ENCODE measurements at places on chromosomes 3 and 15.

DNA sequence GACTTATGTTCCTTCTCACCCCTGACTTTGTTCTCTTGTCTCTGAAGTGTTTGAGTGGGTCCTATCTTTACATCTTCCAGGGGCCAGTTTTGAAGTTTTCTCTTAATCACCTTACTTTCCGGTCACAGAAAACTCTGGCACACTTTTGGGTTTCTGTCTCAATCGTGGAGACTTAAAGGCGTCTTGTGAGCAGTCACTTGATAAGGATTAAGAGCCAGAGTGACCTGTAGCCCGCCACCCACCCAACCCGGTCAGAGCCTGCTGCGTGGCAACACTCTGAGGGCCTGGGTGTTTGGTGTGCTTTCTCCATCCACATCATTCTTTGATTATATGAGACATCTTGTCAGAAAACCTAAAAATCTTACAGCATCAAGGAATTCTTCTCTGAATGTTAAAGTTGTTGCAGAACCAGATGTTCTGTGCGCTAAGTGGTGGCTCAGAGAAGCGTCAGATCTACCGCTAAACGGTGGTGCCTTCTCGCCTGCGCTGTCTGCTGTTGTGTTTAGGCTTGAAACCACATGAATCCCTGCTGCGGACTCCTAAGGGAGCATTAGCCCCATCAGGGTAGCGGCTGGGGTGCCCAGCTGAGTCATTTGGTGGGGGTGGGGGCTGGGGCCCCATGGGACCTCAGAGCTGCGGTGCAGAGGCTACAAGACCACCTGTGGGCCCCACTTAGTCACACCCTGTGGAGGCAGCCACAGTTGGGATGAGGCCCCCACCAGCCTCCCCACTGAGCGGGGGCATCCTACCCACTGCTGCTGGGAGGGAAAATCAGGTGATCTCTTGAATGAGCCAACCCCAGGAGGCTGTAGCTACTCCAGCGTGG is 158.7 kb upstream of the BHLHE40 start:
- peak; percentile 29 for DNase-seq

DNA sequence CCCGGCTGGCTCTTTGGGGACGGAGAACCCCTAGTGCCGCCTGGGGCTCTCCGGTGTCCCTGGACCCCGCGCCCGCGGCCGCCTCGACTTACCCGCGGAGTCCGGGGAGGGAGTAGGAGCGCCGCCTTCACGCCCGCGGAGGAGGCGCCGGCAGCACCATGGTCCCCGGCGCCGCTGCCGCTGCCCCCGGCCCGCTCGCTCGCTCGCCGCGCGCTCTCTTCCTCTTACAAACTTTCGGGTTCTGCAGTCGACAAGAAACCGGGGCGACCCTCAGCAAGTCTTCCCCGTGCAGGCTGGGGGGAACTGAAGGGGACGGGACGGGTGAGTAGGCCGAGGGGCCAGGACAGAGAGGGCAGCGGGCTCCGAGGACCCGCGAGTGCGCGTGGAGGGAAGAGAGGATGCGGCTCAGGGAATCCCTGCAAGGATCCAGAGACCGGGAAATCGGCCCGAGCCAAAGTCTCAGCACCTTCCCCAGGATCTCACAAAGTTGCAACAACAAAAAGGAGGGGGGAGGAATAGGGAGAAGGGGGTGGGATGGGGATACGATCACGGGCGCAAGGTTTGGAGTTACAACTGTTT is 2.0 kb downstream of the FOXP1 start:
- no peak for DNase-seq

DNA sequence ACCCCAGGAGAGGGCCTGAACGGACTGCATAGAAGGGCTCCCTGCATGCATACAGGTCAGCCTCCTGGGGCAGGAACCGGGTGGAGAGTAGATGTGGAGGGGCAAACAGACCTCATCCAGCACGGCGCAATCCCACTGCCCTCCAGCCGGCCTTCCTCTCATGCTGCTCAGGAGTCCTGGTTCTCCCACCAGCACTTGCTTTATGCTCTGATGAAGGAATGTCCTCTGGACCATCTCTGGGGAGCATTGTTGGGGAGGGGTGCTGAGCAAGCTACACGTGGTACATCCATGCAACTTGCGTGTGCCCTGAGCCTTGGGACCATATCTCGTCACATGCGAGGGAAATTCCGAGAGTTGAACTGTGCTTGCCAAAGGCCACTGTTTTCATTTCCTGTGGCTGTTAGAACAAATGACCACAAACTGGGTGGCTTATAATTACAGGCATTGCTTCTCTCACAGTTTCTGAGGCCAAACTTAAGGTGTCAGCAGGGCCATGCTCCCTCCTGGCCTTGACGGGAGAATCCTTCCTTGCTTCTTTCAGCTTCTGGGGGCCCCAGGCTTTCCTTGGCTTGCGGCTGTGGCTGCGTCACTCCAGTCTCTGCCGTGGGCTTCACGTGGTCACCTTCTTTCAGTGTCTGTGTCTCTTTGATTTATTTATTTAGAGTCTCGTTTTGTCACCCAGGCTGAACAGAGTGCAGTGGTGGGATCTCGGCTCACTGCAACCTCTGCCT is 12.2 kb downstream of the SELENOS start:
- no peak for DNase-seq

DNA sequence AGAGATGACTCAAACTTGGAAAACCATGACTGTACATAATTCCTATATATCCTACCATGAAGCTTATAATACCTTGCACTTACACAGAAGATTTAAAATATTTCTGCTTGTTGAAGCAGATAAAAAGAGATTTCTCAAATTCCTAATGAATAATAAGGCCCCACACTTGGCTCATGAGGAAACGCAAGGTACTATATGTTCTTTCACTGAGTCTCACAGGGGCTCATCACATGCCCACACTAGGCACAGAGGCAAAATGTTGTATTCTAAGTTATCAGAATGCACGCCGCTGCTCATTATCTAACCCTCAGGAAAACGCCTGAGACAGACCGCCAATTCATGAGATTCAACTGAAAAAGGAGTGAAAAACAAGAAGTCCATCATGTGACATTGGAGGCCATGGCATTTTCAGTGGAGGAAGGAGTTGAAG is 5.6 kb downstream of the MYO1E start:
- DNase-seq = no peak

DNA sequence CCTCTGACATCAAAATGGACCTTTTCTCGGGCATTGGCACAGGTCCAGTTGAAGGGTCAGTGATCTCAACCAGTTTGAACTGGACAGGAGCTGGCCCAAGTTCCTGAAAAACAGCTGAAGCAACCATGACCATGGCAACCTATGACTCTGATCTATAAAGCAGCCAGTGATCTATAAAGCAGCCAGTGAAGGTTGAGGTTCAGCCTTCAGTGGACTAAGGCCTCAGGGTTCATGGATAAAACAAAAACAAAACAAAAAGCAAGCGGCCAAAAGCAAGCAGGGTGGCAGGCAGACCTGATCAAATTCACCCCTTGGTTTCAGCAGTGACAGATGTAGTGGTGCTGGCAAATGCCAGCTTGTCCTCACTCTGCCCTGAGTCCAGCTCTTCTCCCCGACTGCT is 10.0 kb upstream of the CHRNB4 start:
- DNase-seq = no peak

DNA sequence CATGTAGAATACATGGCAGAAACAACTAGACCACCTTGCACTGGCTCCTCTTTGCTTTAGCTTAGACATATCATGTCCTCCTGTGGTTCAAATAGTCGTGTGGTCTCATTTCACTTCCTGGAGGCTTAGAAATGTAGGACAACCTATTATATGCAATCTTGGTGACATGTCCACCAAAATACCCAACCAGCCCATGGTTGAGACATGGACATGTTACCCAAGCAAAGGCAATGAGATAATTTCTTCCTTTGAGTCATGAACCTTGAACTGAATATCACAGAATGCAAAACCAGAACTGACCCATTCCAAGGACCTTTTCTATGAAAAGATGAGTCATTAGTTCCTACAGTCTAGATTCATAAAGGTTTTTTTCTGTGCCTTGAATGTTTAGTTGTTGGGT is 309.0 kb upstream of the MDFIC2 start:
- no peak for DNase-seq

DNA sequence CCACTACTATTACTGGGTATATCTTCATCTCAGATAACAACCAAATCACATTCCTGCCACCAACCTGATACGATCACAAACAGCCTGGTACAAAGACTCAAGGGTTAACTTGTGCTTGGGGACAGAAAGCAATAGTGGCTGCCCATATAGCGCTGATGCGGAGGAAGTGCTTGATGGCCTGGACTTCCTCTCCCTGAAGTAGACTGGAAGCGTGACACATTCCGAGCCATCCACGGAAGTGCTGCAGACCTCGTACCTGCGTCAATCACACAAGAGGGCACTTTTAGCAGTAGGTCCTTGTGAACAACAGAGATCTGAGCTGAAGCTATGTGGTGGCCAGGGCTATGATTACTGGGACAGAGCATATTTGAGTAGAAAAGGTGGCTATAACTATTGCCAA is 17.3 kb upstream of the C3orf62 start:
- no peak for DNase-seq

GRCh38 chr3:61956236-61956635 is 394.9 kb downstream of the PTPRG start:
- no peak for DNase-seq

- no peak for DNase-seq
These were observed 325.5 kb downstream of the CHST2 start for GRCh38 chr3:143445118-143445517.

DNA sequence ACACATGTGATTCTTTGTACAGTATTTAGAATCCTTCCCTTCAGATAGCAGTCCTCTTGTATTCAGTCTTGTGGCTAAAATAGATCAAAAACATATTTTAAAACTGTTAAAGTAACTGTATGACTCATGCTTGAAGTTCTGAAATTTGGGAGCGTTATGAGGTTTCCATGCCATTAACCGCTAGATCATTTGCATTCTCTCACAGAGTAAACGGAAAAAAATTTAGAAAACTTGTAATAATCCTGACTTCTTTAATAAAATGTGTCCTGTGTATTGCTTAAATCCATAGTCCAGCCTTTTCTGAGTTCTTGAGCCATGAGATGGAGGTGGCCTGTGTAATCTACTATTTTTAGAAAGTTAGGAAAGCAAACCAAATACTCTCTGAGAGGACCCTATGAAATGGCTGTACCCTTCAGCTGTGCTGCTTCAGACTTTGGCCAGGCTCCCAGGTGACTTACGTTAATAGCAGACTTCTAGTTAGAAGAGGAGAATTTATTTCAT is 33.8 kb downstream of the MBNL1 start:
- no peak for DNase-seq

GRCh38 chr15:80494756-80495155 is 90.6 kb downstream of the ARNT2 start:
- no peak for DNase-seq

- no peak for DNase-seq
These were observed 28.6 kb downstream of the NEK10 start for GRCh38 chr3:27340534-27340933.

- DNase-seq = no peak
These were observed 13.2 kb downstream of the TSPAN3 start for GRCh38 chr15:77057685-77058084.

GRCh38 chr3:47571391-47572175 is 7.1 kb downstream of the CSPG5 start:
- no peak for DNase-seq

- DNase-seq = no peak
These were observed 868.6 kb upstream of the SEMA6D start for GRCh38 chr15:46848704-46849103.

DNA sequence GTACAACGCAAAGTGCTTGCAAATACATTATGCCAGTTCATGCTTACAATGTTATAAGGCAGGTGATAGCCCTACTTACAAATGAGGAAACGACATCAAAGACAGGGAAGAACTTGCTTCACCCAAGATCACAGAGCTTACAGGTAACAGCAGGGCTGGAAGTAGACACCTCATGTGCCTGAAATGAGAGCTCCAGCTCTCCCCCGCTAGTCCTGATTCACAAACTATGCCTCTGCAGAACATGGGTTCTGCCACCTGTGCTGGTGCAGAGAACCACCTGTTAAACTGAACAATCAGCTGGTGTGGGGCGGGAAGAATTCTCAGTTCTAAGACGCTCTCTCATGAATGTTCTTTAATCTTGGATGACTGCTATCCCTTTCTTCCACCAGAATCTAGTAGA is 7.4 kb downstream of the RBSN start:
- DNase-seq = no peak

- DNase-seq = no peak
These were observed 1068.6 kb downstream of the FHIT start for GRCh38 chr3:60182697-60183096.

GRCh38 chr15:101035611-101036010 is 116.5 kb downstream of the LRRK1 start:
- no peak for DNase-seq

GRCh38 chr3:47578119-47578632 is 489 bp downstream of the CSPG5 start:
- no peak for DNase-seq

GRCh38 chr3:170605490-170605889 is 19.6 kb upstream of the SLC7A14 start:
- no peak for DNase-seq

GRCh38 chr3:142850395-142851023 is 38.4 kb downstream of the PCOLCE2 start:
- DNase-seq = no peak

GRCh38 chr3:68428495-68428894 is 503.9 kb downstream of the TAFA4 start:
- DNase-seq = no peak

GRCh38 chr15:75727851-75728715 is 15.4 kb upstream of the CSPG4 start:
- DNase-seq = peak; percentile 49

- DNase-seq = no peak
These were observed 6.6 kb upstream of the ITIH3 start for GRCh38 chr3:52787672-52788625.

- no peak for DNase-seq
These were observed 141.1 kb downstream of the XXYLT1 start for GRCh38 chr3:195129644-195130492.

DNA sequence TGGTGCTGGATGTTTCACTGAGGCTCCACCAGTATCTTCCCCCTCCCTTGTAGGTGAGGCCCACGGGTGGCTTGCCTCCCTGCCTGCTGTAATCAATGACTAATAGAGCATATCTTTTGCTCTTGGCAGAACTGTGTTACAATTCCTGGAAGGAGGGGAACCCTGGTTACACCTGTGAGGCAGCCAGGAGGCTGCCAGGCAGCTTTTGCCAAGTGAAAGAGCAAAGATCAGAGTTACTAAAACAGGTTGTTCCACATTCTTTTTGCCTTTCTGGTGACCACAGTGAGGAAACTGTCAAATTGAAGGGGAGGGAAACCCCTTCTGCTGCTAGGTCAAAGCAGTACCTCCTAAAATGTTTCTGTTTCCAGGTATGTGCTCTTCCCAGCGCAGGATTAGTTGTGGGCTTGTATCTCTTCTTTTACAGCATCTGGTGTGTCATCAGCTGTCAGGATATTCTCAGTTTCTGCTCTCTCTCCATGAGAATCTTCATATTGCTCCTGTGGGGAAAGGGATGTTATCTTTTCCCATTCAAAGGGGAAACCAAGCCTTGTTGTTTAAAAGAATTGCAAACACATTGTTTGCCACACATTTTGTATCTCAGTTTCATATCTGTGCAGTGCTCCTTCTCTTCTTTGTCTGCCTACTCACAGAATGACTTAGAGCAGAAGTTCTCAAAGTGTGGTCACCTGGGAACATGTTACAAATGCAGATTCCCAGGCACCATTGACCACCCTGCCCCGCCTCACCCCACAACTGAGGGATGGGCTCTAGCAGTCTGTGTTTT is 137.4 kb upstream of the UMPS start:
- DNase-seq = no peak

GRCh38 chr3:61687206-61687605 is 125.8 kb downstream of the PTPRG start:
- no peak for DNase-seq

- no peak for DNase-seq
These were observed 24.3 kb downstream of the DPH3 start for GRCh38 chr3:16240229-16241023.

All from stimulated activated CD8-positive, alpha-beta memory T cell treated with anti-CD3 and anti-CD28 coated beads, Interleukin-4, amount 100 ng/mL, for 4 hours (primary cell).